ENCODE measurements at places on chromosomes 6 and 20.

DNA sequence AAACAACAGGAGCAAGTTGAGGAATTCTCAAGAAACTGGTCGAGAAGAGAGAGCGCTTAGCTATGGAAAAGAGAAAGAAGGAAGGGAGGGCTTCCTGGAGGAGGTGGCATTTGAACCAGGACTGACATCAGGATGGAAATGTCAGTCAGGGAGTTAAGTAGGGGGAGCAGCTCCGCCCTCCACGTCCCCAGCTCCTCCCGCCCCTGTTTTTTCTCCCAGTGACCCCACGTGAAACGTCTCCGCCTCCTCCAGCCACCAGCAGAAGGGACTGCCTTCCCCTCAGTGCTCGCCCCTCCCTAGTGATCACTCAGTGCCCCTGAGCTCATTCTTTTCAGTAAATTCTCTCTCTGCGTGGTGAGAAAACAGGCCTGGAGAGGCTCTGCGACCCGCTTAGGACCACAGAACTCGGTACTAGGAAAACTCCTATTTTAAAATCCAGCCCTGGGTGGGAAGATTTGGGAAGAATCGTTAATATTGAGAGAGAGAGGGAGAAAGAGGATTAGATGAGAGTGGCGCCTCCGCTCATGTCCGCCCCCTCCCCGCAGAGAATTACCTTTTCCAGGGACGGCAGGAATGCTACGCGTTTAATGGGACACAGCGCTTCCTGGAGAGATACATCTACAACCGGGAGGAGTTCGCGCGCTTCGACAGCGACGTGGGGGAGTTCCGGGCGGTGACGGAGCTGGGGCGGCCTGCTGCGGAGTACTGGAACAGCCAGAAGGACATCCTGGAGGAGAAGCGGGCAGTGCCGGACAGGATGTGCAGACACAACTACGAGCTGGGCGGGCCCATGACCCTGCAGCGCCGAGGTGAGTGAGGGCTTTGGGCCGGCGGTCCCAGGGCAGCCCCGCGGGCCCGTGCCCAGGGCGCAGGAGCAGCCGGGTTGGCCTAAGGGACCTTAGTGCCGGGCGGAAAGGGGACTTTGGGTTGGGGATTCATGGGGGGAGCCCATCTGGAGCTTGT is 4.6 kb downstream of the HLA-DPB1 start:
- no peak for DNase-seq

GRCh38 chr6:13877051-13877450 is 47.7 kb upstream of the RNF182 start:
- DNase-seq = no peak

- no peak for DNase-seq
These were observed 23.2 kb upstream of the SRF start for GRCh38 chr6:43147691-43148477.

- DNase-seq = no peak
These were observed 4.6 kb upstream of the RGS17 start for GRCh38 chr6:153135681-153136080.

DNA sequence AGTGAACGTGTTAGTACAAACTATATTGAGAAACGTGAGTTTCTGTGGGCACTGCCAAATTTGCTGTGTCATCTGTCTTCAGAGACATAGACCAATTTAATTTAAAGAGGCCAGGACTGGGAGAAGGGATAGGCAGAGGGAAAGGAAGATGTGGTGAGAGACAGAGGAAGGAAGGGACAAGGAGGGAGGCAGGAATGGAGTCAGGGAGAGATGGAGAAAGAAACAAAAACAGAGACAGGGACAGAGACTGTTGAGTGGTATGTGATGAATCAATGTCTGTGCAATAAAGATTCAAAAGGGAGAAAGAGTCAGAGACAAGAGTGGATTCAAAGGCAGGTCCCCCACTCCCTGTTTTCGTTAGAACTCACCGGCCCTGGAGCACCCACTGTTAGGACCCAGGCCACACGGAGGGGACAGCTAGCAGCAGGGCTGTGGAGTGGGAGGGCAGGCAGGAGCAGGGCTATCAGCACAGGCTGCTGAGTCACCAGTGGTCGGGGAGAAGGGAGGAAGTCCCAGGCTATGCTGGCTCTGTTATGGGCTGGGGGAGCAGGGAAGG is 51.6 kb upstream of the CHD6 start:
- DNase-seq = no peak

Measured in SHP77 treated with DMSO at 0.1 percent for 48 hours (cell line).